ENCODE measurements at places on chromosomes 7 and 10. TPM values are rescaled to one million over a fixed set of nuclear protein-coding genes. Genes with fewer than 3 reads are reported as not detected.

Gene ACTR3C
- total RNA-seq: 0.73 TPM

Gene THSD7A
- total RNA-seq: 0.69 TPM

Gene SUFU
- 4.2 TPM for total RNA-seq

Gene KEL
- total RNA-seq: 7.7 TPM

Gene ASB10
- not detected for total RNA-seq

Gene SNX10
- 16.2 TPM for total RNA-seq

Gene CALHM1
- total RNA-seq: not detected

Gene STEAP1
- total RNA-seq: 3.3 TPM

Gene SFTPA1
- total RNA-seq: not detected

- DNase-seq: peak; percentile 27
Measured at GRCh38 chr10:11144626-11145494, 127.2 kb downstream of the CELF2 start.

GRCh38 chr10:729213-729612 is 39.7 kb upstream of the DIP2C start:
- DNase-seq: no peak

DNA sequence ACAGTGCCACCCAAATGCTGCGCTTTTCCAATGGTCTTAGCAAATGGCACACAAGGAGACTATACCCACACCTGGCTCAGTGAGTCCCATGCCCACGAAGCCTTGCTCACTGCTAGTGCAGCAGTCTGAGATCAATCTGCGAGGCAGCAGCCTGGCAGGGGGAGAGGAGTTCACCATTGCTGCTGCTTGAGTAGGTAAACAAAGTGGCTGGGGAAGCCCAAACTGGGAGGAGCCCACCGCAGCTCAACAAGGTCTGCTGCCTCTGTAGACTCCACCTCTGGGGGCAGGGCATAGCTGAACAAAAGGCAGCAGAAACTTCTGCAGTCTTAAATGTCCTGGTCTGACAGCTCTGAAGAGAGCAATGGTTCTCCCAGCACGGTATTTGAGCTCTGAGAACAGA is 891.2 kb downstream of the PCDH15 start:
- DNase-seq: no peak

- DNase-seq: no peak
Measured at GRCh38 chr10:102741726-102742237, 2.0 kb upstream of the WBP1L start.

DNA sequence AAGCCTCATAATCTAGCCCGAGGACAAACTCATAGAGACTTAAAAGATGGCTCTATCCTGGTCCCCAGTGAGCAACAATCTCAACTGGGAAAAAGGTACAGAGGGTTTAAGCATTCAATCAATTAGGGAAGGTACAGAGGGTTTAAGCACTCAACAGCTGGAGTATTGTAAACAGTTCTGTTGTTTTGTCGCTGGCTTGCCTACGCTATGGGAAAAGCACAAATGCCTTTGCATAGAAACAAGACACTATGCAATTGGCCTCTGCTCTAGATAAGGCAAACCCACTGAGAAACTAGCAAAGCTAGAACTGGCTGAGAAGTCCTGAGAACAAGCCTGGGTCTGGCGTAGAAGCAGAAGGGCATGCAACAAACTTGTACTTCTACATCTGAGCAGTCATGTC is 69.3 kb downstream of the GFRA1 start:
- no peak for DNase-seq

DNA sequence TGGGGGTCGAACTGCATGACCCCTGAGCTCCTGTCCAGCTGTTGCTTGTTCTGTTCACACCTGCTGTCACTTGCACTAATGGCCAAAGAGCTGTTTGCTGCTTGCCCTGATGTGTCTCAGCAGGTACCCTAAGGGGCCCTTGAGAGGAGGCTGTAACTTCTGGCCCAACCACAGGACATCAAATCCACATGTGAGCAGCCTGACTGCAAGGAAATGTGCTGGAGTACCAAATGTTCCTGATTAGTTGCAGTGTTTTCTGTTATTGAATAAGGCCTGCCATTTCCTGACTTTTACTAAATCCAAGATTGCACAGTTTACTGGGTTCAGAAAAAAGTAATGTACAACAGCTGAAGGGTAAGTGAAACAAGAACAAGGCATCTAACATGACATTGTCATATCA is 91.7 kb upstream of the IL6 start:
- no peak for DNase-seq

- DNase-seq: no peak
Measured at GRCh38 chr7:33640741-33641140, 264.6 kb upstream of the BMPER start.

- DNase-seq: no peak
Measured at GRCh38 chr7:5797716-5798115, 16.3 kb upstream of the RNF216 start.

GRCh38 chr10:88089498-88089897 is 226.1 kb downstream of the PTEN start:
- no peak for DNase-seq

DNA sequence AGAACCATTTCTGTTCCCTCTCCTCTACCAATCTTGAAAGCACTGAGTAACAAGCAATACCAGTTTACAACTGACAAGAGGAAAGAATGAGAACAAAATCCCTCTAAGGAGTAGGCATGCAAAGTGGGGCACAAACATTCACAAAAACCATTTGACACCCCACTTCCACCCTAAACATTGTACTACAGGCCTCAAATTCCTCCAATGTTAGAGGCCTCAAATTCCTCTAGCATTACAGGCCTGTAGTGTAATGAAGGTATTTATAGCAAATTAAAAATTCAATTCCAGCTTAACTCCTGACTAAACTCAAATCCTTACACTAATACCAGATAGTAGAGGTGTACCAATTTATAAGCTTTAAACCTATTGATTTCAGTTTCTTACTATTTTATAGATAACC is 85.4 kb downstream of the SIRT1 start:
- DNase-seq: no peak

DNA sequence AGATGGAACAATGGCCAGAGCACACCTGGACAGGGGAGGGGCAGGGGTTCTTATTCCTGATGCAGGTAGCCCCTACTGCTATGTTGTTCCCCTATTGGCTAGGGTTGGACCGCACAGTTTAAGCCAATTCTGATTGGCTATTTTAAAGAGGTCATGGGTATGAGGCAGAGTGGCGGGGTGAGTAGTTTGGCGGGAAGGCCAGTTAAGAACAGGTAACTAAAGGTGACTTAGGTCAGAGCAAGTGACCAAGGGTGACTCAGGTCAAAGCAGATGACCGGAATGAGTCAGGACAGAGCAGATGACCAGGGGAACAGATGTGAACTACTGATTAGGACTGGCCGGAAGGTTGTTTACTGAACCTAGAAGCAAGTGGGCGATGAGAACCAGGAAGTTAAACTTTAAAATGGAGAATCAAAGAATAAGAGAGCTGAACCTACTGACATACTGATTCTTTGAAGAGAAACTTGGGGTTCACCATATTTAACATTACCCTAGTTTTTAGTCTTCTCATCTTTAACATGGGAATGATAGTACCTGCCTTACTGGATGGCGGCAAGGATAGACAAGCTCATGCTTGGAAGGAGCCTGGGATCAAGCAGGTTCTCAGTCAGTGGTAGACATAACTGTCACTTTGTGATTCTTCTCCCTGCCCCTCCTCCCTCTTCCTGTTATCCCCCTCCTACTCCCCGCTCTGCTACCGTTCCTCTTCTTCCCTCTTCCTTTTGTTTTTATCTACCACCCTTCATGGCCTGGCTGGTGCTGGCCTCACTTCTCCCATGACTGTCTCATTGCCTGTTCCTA is 55.0 kb downstream of the CCNY start:
- no peak for DNase-seq

DNA sequence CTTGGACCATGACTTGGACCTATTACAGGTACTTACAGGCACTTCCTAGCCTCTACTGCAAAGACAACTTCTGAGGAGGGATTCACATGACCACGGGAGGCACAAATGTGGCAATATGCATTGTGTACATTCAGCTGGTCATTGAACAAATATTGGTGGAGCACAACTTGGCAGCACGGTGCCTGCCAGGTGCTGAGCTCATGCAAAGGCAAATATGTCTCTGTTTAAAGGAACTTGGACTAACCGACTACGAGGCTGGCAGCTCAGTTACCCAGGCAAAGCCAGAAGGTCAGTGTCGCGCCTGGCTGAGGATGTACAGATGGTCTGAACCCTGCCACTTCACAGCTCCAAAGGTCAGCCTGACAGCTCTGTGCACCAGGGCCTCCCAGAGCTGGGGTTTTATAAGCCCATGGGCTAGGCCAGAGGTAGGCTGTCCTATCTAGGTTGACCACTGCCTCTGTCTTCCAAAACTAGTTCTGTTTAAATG is 6.1 kb downstream of the DENND11 start:
- no peak for DNase-seq

- DNase-seq: no peak
Measured at GRCh38 chr10:15197276-15197675, 28.8 kb upstream of the NMT2 start.

- peak; percentile 8 for DNase-seq
Measured at GRCh38 chr10:59303018-59303417, 59.3 kb downstream of the FAM13C start.

GRCh38 chr10:113746217-113746957 is 5.1 kb upstream of the PLEKHS1 start:
- no peak for DNase-seq

DNA sequence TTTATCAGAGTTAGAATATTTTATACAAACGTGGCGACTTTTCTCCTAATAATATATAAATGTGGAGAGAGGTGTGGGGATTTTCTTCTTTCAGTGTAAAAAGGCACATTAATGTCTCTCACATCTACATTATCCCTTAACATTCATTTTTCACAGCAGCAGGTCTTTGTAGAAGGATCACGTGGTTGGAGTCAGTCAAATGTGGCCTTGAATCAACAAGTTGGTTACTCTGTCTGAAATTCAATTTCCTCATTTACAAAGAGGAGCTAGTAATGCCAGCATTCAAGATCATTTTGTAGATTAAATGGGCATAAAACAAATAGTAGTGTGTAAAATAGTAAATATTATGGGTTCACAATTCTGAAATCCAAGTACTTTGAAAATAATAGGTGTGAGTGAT is 183.1 kb upstream of the SEMA3E start:
- DNase-seq: no peak

DNA sequence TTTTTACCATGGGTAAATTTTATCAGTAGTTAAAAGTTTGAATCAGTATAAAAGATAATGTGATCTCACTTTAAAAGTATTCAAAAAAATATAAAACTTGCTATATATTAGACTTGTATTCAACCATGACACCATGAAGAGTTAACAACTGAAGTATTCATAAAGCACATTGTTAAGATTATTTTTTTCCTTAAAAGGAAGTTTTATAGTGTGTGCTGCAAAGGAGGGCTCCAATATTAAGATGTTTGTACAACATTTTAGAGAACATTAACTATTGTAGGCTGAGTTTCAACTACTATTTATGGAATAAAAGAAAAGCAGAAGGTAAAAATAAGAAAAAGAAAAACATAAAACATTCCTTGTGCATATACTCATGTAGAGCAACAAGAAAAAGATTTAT is 24.5 kb upstream of the CUBN start:
- no peak for DNase-seq

DNA sequence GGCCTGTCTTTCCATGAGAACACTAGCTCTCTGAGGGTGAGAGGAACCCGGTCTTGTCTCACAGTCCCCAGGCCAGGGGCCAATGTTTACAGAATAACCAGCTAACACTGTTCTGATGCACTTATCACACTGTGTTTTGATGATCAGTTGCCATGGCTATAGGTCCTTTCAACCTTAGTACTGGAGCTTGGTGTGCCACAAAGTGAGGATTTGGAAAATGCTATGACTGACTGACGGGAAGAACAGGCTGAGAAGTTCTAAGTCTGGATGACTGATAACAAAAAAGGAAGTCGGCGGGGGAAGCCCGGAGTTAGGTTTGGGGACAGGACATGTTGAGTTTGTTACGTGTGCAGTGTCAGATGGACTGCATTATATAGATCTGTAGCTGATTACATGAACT is 141.8 kb downstream of the CTTNBP2 start:
- DNase-seq: no peak

DNA sequence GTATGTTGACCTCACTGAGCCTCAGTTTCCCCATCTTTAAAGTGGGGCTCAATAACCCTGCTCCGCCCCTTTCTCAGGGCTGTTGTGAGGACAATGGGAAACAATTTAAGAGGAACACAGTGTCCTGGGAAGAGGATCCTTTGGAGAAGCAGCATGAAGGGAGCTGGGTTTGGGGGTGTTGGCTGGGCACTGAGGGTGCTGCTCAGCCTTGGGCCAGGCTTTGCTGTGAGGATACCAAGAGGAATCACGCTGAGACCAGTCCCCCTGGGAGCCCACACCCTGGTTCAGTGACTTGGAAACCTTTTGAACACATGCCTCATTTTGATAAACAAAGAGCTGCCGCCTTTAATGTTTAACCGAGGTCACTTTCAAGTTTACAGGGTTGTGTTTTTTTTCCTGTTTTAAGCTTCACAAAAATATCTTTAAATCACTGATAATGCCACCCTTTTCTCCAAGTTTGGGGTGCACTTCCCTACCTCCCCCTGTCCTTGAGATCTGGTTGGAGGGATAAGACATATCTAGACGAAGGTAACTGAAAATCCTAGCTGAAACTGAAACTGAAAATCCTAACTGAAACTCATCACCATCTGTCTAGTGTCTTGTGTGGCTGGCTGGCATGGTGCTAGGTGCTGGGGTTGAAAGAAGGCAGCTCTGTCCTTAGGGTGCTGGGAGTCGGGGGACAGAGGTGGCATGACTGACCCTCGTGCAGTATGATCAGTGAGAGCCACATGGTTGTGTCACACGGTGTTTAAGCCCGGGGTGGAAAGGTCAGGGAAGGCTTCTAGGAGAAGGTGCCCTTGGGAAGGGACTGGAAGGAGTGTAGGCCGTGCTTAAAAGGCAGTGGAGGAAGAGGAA is 27.7 kb downstream of the ZNF775 start:
- peak; percentile 40 for DNase-seq

DNA sequence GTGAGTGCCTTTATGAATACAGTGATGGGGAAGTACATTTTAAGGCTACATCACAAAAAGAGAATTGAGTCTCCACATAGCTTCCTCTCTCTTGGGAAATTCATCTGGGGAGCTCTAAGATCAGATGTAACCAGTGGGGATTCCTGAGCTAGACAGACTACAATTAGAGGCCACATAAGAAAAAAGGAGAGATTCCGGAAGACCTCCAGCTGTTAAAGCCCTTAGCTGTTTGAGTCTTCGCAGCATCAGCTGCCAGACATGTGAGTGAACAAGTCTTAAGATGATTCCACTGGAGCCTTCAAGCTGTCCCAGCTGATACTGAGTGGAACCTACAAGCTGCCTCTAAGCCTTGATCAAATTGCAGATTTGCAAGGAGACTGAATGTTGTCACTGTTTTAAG is 448.5 kb downstream of the NXPH1 start:
- no peak for DNase-seq

- no peak for DNase-seq
Measured at GRCh38 chr7:129167817-129168216, 20.6 kb upstream of the SMO start.
